ENCODE measurements at places on chromosomes 4 and X.

- no peak for DNase-seq
Measured at GRCh38 chr4:78953769-78954666, 14.8 kb upstream of the PAQR3 start.

GRCh38 chrX:129718676-129719075, 20.1 kb upstream of the XPNPEP2 start:
- no peak for DNase-seq

GRCh38 chrX:38627683-38628082, 66.3 kb downstream of the TSPAN7 start:
- DNase-seq = peak; percentile 22

DNA sequence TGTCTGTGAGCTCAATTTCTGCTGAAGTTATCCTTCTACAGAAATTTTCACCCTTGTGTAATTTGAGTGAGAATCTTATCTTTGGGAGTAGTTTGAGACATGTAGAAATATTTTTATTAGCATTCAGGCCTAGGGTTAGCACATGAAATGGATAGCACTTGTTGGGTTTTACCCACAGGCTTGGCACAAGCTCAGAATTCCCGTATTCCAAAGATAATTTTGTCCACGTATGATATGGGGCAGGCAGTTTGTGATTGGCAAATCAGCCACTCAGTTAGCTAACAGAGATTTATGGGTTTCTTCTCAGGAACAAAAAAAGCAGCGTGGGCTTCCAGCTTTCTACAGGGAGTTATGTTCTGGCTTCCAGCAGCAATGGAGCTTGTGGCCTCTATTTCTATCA, 117.9 kb upstream of the DCAF8L1 start:
- no peak for DNase-seq

DNA sequence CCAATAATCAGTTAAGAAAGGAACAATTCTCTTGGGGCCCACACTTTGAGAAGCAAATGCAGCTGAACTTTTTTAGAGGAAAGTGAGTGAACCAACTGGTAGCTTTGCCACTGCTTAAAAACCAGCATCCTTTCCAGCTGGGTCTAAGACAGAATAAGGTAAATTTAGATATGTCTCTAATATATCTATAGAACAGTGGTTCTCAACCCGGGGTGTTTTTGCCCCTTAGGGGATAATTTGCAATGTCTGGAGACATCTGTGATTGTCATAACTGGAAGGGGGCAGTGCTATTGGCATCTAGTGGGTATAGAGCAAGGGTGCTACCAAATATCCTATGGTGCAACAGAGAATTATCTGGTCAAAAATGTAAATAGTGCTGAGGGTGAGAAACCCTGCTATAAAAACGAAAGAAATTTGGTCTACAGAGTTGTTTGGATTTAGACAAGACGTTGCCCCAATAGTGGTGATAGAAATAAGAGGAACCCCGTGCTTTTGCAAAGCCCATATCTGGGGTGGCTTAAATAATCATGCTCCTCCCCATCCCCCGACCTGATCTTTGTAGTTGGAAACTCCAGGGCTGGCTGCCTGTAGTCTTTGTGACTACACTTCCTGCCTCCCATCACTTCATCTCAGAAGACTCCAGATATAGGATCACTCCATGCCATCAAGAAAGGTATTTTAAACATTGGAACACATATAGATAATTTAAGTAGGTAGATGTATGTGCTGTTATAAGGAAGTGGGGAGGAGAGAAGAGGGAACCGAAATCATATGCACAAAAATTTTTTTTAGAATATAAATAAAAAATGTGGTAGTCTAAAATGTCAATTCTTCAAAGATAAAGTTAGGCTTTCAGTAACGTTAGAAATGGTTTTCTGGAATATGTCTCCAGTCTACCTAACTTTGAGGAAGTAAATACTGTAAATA, at the start of gene TLR7:
TLR7 (plus strand) TSS at position 622 of the 927 bp plus-strand sequence. CDS start 507 bp downstream, outside the sequence.
- DNase-seq = no peak

- DNase-seq = no peak
Measured at GRCh38 chr4:6776920-6777635, 5.4 kb upstream of the KIAA0232 start.

- no peak for DNase-seq
Measured at GRCh38 chr4:170872794-170873193, 783.0 kb upstream of the AADAT start.

DNA sequence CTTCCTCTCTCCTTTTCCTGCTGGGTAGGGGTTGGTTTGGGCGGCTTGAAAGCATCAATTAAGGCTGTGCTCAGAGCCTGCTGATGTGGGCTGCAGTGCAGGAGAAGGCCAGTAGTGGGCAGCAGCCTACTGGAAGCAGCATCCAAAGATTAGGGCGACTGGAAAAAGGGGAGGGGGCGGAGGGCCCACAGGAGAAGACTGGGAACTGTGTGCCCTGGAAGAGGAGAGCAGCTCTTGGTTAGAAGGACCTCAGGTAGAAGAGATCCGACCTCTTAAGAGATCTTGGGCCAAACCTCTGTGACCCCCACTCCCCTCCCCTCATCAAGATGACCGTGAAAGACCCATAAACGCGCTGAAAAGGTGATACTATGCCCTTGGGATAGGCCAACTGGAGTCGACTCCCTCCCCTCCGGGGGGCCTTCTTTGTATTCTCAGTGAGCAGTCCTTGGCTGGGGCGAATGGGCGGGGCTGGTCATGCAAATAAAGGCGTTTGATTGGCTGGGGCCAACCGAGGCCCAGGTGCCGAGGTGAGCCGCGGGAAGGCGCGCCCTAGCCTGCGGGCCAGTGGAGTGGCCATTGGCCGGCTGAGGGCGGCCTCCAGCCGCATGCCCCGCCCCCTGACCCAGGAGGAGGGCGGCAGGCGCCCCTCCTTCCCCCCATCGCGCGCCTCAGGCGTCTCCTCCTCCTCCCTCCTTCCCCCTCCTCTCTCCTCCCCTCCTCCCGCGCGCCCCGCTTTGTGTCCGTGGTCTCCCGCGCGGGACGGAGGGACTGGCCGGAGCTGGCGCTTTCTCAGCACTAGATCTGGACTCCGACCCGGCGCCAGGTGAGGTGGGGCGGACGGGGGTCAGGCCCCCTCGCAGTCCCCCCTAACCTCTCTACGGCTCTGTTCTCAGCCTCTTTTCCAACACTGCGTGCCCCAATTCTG, 10.1 kb downstream of the DLG3 start:
- peak; percentile 79 for DNase-seq

DNA sequence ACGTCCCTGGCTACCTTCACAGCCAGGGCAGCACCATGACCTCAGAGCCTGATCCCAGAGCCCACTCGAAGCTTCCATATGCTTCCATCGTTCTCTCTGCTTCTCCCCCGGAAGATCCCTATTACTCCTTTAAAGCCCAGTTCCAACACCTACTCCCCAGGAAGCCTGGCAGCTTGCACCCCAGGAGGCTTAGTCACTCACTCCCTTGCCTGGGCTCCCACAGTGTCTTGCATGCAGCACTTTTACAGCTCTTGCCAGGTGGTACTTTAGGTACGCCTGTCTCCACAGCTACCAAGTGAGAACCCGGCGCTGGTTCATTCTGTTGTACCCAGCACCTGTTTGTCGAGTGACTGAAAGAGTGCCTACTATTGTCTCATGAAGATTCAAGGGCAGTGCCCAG, 24.5 kb upstream of the MAMLD1 start:
- no peak for DNase-seq

DNA sequence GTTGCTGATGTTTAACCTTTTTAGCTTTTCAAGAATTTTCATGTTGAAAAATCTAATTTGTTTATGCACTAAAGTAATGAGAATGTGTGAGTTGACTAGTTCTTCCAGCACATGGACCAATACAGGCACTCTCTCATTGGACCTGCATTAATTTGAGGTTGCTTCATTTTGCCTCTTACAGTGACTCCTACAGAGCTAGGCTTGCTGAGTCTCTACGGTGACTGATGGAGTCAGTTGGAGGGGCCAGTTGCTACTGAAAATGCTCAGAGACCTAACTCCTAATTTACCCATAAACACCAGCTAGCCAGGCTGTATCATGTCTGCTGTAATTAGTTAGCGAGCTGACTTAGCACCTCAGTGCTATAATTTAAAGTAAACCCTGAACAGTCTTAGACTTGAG, 10.9 kb downstream of the MTHFD2L start:
- DNase-seq = no peak

- DNase-seq = peak; percentile 33
Measured at GRCh38 chr4:89640620-89641366, 196.2 kb downstream of the SNCA start.

DNA sequence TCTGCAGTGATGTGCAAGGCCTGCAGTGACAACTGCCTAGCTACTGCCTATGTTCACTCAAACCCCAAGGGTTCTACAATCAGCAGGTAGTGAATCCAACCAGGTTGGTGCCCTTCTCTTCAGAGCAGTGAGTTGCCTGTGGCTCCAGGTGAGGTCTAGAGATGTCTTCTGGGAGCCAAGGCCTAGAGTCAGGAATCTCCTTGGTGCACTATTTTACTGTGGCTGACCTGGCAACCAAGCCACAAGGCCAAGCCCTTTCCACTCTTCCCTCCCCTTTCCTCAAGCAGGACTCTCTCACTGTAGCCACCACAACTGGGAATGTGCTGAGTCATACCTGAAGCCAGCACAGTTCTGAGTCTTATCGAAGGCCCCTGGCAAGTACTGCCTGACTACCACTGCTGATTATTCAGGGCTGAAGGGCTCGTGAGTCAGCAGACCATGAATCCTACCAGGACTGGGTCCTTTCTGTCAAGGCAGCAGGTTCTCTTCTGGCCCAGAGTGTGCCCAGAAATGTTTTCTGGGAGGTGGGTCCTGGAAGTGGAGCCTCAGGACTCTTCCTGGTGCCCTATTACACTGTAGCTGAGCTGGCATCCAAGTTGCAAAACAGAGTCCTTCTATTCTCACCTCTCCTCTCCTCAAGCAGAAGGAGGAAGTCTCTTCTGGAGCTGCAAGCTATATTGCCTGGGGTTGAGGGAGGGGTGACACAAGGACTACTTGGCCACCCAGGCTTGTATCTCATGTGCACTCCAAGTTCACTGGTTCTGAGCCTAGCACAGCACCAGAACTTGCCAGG, 111.6 kb downstream of the BTC start:
- no peak for DNase-seq

- DNase-seq = no peak
Measured at GRCh38 chr4:64776820-64777219, 367.6 kb upstream of the TECRL start.

DNA sequence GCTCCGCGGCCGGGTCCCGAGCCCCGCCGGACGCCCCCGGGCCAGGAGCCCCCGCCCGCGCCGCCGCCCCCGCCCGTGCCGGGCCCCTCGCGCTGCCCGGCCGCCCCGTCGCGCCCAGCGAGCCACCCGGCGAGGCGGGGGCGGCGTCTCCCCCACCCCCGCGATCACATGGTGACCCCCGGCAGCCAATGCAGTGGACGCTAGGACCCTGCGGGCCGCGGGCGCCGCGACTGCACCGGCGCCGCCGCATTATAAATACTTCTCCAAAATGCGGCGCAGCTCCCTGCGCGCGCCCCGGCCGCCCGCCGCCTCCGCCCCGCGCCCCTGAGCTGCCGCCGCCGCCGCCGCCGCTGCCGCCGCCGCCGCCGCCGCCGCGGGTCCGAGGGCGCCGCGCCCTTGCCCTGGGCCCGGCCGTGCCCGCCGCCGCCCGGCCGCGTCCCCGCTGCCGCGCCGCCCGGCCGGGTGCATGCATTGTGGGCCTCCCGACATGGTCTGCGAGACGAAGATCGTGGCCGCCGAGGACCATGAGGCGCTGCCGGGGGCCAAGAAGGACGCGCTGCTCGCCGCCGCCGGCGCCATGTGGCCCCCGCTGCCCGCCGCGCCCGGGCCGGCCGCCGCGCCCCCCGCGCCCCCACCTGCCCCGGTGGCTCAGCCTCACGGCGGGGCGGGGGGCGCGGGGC, at the start of gene NAT8L:
NAT8L (plus strand) TSS at position 282 of the 680 bp plus-strand sequence; CDS start at position 467, 185 bp downstream.
- DNase-seq = peak; percentile 39

DNA sequence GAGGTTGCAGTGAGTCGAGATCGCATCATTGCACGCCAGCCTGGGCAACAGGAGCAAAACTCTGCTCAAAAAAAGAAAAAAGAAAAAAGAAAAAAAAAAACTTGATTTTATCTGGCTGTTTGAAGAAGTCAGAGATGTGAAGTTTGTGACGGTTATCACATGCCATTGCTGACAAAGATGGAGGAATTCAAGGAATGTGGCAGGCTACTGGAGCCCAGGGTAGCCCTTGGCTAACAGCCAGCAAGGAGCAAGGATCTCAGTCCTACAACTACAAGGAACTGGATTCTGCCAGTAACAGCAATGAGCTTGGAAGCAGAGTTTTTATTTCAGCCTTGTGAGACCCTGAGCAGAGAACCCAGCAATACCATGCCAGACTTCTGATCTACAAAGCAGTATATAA, 24.3 kb upstream of the TET2 start:
- no peak for DNase-seq

DNA sequence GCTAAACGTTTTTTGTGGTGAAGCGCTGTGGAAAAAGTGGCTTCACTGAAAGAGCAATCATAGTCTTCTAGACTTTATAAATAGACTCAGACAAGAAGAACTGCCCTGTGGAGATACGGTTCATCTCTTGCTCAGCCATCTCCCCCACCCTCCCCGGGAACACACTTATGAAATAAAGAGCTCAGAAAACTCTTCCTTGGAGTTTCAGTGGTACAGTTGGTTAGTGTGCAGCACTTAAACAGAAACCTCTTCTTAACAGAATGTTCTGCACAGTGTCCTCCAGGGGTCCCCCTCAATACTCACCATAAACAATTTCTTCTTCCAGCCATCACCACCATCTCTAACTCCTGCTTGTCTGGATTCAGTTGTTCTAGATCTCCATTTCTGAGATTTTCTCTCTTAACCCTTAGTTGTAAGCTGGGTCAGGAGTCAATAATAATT, 313.0 kb downstream of the ARHGAP10 start:
- no peak for DNase-seq

GRCh38 chr4:184473499-184474262, 669 bp downstream of the IRF2 start:
- peak; percentile 52 for DNase-seq

DNA sequence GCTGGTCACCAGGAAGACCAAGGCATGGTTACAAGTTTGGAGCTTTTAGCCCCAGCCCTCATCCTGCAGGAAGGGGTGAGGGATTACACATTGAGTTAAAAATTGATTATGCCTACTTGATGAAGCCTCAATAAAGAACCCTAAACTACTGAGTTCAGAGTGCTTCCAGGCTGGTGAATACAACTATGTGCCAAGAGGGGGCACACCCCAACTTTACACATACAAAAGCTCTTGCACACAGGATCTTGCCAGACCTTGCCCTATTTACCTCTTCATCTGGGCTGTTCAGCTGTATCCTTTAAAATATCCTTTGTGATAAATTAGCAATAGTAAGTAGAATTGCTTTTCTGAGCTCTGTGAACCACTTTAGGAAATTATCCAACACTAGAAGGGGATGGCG, 489.3 kb downstream of the INPP4B start:
- DNase-seq = no peak

DNA sequence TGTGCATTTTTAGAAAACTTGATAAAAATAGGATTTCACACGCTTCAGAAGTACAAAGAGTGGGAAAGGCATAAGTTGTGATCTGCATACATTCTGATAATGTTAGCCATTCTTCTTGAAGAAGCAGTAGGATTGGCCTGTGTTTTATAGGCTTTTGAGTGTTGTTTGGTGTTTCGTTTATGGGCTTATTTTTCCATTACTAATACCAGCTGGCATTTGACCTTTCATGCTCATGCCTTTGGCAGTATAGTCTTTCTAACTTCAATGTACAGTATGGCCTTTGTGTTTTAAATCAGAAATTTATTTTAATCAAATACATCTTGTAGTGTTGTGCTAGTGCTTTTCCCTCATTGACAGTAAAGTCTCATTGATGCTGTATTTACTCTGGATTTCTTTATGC, 51.5 kb upstream of the SLC4A4 start:
- no peak for DNase-seq

Measured in femur (tissue), 1 donor.